Testis (tissue), 5 donors: ENCODE measurements at places on chromosomes 12 and 14.

DNA sequence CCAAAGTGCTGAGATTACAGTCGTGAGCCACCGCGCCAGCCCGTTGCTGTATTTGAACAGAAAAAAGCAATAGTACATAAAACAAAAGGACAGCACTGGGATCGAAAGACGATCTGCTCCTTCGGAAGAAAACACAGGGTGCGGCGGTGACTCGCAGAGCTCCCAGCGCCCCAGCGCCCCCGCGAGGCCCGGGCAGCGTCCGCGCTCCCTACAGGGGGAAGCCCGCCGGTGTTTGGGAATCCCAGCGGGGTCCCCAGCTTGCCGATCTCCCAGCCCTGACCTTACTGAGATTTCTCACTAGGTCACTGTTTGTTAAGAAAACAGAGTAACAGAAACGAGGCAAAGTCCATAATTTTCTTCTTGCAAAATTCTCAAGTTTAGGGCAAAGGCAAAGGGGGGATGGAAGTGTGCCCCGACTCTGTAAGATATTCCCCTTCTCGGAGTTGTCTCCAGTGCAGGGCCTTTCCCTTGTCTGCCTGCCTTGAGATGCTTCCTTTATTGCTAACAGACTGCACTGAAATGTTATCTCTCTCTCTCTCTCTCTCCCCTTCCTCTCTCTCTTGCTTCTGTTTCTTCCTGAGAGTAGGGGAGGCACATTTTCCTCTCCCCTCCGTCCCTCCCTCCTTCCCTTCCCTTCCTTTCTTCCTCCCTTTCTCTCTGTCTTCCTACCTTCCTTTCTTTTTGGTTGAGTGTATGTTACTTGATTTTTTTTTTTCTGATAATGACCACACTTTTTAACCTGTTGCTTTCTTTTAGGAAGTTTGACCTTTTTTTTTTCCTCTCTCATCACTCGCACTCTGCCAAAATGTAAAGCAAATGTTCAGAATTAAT is 91.9 kb downstream of the TMEM30B start:
- H3K4me1 ChIP-seq: no peaks in the 10 kb centered on the region
- H3K4me3 ChIP-seq: peak overlapping the region; percentile 42
- H3K27ac ChIP-seq: peak overlapping the region; percentile 71

GRCh38 chr12:124464062-124464461 is 103.3 kb downstream of the NCOR2 start:
- DNase-seq: peak; percentile 69
- no peaks in the 10 kb centered on the region for H3K27me3 ChIP-seq

GRCh38 chr12:64404470-64405256 is 471 bp downstream of the XPOT start:
- peak overlapping the region; percentile 99 for H3K4me3 ChIP-seq
- peaks cover 5% of the 10 kb centered on the region for H3K4me1 ChIP-seq
- H3K27ac ChIP-seq: peak overlapping the region; percentile 97

- no peaks in the 10 kb centered on the region for H3K36me3 ChIP-seq
- H3K4me3 ChIP-seq: no peak overlapping the region
- no peak overlapping the region for H3K27ac ChIP-seq
- no peaks in the 10 kb centered on the region for H3K4me1 ChIP-seq
- H3K27me3 ChIP-seq: no peaks in the 10 kb centered on the region
Measured at GRCh38 chr12:16021676-16022075, 110.5 kb downstream of the DERA start.

DNA sequence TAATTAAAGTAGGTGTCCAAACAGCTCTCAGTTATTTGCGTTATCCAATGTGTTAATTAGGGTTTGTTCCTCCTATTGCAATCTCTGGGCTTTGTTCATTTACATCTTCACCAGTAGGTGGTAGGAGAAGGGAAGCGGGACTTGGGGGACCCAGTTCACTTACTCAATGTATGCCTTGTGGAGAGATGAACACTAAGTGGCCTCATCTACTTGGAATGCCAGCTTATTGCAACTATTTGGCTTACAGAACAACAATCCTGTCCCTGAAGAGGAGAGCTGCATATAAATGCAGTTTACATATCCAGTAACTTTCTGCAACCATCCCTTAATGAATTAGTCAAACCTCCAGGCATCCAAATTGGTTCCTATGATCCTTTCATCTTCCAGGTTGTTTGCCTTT is 417.1 kb upstream of the CCDC196 start:
- no peaks in the 10 kb centered on the region for H3K4me1 ChIP-seq
- no peak overlapping the region for H3K4me3 ChIP-seq
- DNase-seq: no peak
- no peaks in the 10 kb centered on the region for H3K27me3 ChIP-seq
- H3K36me3 ChIP-seq: no peaks in the 10 kb centered on the region
